Stimulated activated CD4-positive, alpha-beta T cell treated with anti-CD3 and anti-CD28 coated beads, Interleukin-1b, Interleukin-23, amount 100 ng/mL, for 24 hours (primary cell): ENCODE measurements at places on chromosomes 11 and 22.

DNA sequence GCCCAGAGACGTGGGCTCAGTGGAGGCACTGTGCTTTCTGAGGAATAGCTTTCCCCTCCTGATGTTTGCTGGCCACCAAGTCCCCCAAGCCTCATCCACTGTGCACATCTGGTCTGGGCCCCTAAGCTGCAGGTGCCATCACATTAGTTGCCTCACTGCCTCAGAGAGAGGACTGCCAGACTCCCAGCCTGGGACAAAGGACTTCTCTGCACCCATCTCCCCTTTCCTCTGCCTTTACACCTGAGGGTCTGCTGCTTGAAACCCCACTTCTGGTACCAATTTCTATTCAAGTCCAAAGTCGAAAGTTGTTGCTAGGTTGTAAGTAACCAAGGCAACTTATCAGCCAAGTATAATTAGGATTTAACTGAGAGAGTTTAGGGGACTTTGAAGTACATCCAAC, 3.7 kb upstream of the LZTR1 start:
- DNase-seq, result no peak

GRCh38 chr22:47009304-47010101, 247.1 kb downstream of the TBC1D22A start:
- DNase-seq, result no peak

- DNase-seq, result no peak
Observed at GRCh38 chr22:28973352-28973751, 88.3 kb downstream of the C22orf31 start.

DNA sequence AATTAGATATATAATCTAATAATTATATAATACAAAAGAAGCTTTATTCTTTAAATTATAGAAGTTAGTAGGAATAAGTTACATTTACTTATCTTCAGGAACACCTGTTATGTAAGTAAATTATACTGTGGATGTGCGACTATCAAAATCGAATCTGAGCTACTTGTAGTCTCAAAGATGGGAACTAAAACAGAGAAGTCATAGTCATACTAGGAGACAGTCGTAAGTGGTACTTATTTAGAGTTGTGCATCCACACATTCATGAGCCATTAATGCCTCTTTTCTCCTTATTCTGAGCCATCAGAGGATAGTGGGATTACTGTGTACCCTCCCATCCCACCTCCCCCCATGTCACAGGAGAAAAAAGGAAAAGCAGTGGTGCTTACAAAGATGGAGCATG, 114.4 kb downstream of the CADM1 start:
- no peak for DNase-seq

DNA sequence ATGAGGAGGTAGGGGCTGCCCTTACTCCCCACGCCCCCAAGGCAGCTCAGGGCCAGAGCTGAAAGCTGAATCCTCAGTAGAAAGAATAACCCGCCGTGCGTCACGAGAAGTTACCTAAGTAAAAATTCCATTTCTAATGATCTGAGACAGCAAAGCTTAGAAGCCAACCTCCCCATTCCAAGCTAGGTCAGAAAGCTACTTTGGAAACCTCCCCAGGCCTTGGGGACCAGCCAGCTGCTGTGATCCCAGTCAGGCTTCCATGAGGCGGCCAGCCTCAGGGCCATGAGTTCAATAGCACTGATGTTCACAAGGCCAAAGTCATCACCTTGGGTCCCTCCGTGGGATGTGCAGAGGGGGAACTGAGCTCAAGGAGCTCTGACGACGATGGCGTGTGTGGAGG, 6.9 kb downstream of the SHISAL1 start:
- no peak for DNase-seq

- DNase-seq, result no peak
Observed at GRCh38 chr22:47373648-47374272, 611.3 kb downstream of the TBC1D22A start.

GRCh38 chr11:58574881-58575280, 775 bp downstream of the LPXN start:
- DNase-seq, result no peak

GRCh38 chr11:102510439-102511135, 20.0 kb downstream of the MMP7 start:
- DNase-seq, result no peak

GRCh38 chr22:44248926-44249325, 63.8 kb downstream of the SHISAL1 start:
- no peak for DNase-seq

- no peak for DNase-seq
Observed at GRCh38 chr11:34274712-34275398, 83.0 kb downstream of the ABTB2 start.

- no peak for DNase-seq
Observed at GRCh38 chr22:27133019-27133431, 475.6 kb downstream of the MIAT start.
